ENCODE measurements at places on chromosomes 11 and 22.

GRCh38 chr22:22931557-22932270, 44.1 kb downstream of the IGLL5 start:
- no peak for DNase-seq

DNA sequence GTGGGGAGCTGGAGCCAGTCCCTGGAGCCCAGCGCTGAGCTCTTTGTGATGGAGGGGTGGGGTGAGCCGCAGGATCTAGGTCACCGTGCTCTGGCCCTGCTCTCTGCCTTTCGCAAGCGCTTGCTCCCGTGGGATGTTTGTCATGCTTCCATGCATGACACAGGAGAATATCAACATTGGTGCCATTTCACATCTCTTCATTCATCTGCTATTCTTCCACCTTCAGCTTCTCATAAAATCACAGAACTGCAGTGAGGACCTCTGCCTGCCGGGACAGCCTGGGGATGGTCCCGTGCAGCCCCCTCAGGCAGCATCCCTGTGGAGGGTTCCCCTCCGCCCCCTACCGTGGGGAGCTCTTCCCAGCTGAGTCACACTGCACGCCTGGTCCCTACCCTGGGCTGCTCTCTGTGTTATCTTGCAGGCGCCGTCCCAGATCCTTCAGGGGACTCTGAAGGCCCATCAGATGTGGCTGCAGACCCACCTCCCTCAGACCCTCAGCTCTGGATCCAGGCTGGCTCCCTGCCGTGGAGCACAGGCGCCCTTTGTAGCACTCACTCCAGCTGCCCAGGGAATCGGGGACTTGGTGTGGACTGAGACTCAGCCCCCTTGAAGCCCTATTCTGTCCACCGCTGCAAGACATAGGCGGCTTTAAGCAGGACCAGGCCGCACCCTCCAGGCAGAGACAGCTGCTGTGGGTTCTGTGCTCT, 5.1 kb upstream of the SEPTIN5 start:
- DNase-seq: peak; percentile 76

- no peak for DNase-seq
These were observed 94.5 kb upstream of the TOP3B start for GRCh38 chr22:22076932-22077703.

- DNase-seq: no peak
These were observed 48.3 kb upstream of the PICALM start for GRCh38 chr11:86117001-86117711.

GRCh38 chr11:45852018-45852711, 4.9 kb downstream of the CRY2 start:
- no peak for DNase-seq

- DNase-seq: no peak
These were observed 125.1 kb downstream of the SERGEF start for GRCh38 chr11:17887779-17888178.

All from gastrocnemius medialis (tissue), 4 donors.